GM12891 (cell line): ENCODE measurements at places on chromosomes 13 and 19.

DNA sequence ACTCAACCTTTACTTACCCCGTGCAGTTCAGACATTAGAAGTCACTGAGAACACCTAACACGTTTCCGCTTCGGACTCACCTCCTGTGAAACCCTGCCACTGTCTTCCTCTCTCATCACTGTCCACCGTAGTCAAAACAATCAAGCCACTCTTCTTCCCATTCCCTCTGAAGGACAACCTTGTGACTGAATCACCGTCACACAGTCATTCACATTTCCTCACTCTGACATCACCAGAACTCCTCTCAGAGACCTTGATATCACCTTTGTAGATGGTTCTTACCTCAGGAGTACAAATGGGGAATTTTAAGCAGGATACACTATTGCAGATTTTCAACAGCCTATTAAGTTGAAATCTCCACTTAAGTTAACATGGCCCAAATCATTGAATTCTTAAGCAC is 1.3 kb upstream of the KBTBD6 start:
- DNase-seq: no peak

DNA sequence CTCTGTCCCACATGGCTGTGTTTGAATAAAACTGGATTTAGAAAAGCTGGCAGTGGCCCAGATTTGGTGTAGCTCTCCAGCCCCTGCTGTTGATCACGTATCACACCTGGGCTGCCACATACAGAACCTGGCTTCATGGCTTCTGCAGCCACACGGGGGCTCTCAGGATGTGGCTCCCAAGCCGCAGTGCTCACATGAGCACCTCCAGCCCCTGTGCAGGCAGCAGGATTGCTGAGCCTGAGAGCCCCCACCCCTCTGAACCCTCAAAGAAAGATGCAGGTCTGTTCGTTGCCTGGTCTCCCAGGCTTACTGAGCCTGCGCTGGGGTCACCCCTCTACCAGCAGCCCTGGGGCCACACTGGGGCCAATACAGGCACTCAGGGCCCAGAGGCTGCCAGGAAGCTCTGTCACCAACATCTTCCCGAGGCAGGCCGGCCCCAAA is 2.7 kb downstream of the PLEKHF1 start:
- no peak for DNase-seq

DNA sequence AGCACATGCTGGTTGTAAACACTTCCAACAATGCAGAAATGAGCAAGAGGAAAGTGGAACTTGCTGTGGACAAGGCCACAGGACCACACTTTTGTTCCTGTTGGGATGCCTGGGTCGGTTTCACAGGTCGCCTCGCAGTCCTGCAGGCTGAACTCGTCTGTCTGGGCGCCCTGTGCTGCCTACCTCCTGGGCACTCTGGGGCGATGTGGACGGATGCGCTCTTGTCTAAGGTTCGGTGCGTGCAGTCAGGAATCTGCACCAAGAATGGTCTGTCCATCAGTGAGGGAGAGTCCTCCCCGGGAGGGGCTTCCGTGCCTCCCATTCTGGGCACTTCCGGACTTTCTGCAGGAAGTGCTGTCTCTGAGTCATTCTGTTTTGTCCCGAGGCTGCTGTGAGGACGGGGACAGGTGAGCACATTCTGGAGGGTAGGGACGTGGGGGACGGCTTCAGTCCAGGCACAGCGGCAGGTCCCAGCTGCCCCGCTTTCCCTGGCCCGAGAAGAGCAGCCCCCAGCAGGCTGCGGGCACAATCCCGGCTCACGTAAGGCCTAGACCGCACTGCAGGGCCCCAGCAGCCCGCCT is 24.1 kb upstream of the SLITRK1 start:
- no peak for DNase-seq

GRCh38 chr13:50912851-50913250 is 3.3 kb downstream of the RNASEH2B start:
- DNase-seq: no peak

GRCh38 chr13:76461999-76462398 is 424.2 kb downstream of the KCTD12 start:
- no peak for DNase-seq

- no peak for DNase-seq
Observed at GRCh38 chr19:40378509-40378908, 11.5 kb downstream of the HIPK4 start.

GRCh38 chr13:99388334-99388923 is 81.2 kb upstream of the GPR183 start:
- no peak for DNase-seq

DNA sequence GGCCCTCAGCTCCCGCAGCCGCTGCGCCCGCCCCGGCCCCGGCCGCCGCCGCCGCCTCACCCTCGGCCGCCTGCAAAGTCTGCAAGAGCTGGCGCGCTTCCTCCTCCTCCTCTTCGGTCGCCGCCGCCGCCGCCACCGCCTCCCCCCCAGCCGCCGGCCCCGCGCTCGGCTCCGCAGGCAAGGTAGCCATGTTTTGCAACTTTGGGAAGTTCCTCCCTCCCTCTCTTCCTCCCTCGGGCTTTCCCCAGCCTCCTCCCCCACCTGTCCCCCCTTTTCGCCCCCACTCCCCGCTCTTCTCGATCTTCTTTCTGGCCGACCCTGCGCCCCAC is 433 bp downstream of the SIX5 start:
- no peak for DNase-seq

DNA sequence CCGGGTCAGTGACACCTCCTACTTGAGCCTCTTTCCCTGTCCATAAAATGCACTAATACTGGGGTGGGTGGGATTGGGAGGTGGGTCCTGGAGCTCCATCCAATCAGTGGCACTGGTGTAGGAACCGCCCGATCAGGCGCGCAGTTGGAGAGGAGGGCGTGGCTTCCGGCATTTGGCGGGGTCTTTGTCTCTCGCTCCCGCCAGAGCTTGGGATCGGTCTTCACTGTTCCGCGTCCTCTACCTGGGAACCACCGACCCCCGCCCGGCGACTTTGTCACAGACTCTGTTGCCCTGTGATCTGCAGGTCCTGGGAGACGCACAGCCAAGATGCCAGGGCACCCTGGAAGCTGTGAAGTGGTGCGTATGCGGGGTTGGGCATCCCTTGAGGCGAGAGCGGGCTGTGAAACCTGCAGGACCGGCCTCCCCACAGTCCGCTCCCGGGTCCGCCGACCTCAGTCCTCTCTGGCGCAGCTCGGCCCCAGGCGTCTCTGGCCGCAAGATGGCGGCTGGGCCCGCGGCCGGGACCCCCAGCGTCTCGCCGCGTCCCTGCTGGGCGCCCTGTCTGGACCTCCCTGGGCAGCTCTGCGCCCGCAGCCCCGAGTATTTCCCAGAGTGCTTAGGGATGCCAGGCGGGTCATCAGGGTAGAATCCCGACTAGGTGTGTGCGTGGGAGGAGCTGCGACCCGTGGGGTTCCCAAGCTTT is 41.6 kb upstream of the ZNF730 start:
- DNase-seq: peak; percentile 55

DNA sequence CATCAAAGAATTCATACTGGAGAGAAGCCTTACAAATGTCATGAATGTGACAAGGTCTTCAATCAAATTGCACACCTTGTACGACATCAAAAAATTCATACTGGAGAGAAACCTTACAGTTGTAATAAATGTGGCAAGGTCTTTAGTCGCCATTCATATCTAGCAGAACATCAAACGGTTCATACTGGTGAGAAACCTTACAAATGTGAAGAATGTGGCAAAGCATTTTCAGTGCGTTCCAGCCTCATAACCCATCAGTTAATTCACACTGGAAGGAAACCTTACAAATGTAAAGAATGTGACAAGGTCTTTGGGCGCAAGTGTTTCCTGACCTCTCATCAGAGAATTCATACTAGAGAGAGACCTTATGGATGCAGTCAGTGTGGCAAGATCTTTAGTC is 13.2 kb upstream of the ZNF534 start:
- no peak for DNase-seq

DNA sequence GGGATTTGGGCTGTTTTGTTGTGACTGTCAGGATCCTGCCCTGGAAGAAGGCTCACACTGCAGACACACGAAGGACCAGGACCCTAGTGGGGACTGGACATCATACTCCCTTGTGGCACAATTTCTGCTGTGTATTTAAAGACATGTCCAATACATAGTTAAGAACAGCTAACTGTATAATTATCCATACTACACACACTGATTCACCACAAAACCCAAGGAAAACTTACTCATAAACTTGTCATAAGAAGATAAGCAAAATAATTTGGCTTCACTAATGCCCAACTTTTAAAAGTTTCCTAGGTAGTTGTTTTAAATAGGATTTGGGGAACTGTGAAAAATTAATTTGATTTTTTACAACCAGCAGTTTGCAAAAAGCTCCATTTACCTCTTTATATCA is 46.1 kb downstream of the LATS2 start:
- no peak for DNase-seq

- DNase-seq: no peak
Observed at GRCh38 chr19:52307275-52307674, 10.3 kb downstream of the ZNF480 start.

DNA sequence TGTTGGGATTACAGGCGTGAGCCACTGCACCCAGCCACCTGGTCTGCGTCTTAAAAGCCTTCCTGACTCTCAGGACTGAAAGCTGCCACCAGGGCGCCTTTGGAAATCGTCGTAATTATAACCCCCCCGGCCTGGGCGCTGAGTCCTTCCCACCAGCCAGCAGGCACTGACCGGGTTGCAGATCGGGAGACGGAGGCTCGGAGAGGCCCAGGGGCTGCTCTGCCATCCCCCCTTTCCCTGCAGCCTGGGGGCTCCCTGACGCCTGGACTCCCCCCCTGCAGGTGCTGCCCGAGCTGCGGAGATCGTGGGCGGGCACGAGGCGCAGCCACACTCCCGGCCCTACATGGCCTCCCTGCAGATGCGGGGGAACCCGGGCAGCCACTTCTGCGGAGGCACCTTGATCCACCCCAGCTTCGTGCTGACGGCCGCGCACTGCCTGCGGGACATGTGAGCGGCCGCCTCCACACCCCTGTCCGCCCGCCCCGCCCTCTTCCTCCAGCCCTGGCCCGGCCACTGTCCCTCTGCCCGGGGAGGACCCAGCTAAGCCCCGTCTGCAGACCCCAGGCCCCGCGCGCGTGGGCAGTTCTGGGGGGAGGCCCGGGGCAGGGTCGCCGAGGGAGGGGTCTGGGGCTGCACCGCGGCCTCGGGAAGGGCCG is 2.5 kb downstream of the PRTN3 start:
- no peak for DNase-seq

DNA sequence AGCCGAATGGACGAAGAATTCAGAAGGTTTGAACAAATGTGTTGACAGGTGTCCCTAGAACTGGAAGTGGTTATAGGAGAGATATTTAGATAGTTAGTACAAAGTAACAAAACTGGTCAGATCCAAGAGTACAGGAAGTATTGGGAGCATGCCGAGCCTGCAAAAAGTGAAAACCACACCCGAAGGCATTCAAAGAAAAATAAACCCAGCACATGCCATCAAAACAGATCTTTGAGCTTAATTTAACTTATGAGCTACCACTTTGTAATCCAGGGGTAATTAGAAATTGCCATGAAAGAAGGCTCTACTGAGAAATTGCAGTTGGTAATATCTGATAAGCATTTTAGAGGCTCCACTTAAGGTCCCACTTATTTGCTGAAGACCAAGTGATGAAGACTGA is 214.2 kb downstream of the DNAJC15 start:
- DNase-seq: no peak

- no peak for DNase-seq
Observed at GRCh38 chr13:98556968-98557631, 19.8 kb downstream of the STK24 start.

DNA sequence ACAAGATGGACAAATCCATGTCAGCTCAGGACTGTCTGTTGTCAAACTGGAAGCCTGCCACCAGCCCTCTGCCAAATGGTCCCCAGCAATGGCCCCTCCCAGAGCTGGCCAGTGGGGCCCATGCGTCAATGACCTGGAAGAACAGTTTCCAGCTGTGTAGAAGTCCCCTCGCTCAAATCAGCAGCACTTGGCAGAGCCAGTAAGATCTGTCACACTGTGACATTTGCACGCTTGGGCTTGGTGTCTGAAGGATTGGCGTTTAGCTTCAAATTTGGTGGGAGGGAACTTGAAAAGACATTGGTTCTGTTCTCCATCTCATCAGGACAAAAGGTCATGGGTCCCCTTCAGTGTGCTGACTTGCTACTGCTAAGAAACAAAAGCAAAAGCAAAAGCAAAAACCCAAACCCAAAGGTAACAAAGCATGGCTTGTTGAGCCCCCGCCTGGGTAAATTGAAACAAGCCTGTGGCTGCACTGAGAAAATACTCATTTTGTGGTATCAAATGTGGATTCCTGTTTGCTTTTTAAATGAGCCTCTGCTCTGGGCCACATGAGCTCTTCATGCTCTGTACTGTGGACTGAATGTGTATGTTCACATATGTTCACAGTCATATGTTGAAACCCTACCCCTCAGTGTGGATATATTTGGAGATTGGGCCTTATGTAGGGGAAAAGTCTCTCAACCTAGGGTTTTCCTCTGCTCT is 253.6 kb upstream of the MAB21L1 start:
- DNase-seq: no peak

DNA sequence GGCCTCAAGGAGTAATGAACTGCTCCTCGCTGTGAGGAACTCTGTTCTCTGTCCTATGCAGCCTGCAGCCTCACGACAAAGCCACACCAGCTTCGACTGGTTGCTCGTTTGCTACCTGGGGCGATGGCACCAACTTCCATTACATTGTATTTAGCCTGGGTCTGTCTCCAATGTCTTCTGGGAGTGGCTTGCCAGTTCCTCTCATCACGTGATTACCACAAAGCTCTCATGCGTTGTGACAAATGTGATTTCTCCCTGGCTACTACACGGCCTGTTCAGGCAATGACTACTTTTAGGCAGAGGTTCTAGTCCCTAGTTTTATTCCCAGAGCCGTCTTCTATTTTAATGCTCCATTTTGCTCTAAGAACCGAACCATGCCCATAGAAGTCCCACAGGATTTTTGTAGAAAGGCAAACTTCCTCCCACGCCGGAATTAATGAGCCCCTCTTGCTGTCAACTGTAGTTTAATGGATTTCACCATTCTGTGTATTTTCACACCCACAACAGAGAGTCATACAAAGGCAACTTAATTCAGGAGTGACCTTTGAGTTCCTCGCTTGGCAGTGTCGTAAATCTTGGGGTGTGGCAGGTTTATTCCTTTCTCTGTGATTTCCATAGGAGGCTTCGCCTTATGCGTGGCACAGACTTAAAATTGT is 351.9 kb downstream of the EFNB2 start:
- no peak for DNase-seq

GRCh38 chr19:1864480-1865171 is 1.2 kb upstream of the KLF16 start:
- peak; percentile 86 for DNase-seq

DNA sequence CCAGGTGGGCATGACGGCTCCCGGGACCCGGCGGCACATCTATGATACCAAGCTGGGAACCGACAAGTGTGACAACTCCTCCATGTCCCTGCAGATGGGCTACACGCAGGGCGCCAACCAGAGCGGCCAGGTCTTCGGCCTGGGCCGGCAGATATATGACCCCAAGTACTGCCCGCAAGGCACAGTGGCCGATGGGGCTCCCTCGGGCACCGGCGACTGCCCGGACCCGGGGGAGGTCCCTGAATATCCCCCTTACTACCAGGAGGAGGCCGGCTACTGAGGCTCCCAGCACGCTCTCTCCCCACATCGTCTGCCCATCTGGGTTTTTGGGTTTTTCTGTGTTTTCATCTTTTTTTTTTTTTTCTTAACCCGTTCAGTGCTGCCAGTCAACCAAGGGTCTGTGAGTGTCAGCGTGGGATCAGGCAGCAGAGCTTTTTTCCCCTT is 2.3 kb upstream of the ABCA7 start:
- no peak for DNase-seq
